ENCODE measurements at places on chromosomes 5 and 9.
A peak's percentile ranks its signal among the peaks of the same experiment; 100 is the strongest.

DNA sequence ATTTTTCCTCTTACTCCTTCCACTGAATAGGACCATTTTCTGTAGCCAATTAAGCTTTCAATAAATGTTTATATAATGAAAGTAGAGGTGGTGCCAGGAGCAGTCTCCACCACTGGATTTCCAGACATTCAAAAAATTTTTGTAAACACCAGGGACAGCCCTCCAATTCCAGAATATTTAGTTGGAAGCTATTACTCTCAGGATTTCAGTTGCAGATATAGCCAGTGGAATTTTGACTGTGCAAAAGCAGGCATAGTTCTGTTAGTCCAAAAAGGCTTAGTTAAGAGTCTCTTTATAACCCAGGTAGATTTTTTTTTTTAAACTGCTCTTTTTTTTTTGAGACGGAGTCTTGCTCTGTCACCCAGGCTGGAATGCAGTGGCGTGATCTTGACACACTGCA is 138.1 kb upstream of the DMRT1 start:
- DNase-seq = peak; percentile 77

- DNase-seq = no peak
Measured at GRCh38 chr9:90107726-90108655, 503.2 kb downstream of the GADD45G start.

DNA sequence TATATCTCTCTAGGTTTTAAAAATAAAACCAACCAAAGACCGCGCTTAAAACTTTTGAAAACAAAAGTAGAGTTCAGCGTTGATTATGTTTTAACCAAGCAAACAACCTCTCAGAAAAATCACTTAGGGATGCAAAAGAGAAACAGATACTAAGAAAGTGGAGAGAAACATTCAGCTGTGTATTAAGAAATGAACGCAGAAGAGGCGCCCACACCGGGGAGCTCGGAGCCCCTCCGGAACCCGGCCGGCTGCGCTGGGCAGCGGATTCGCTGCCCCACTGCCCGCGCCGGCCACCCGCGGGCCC is 1.4 kb downstream of the PITX1 start:
- DNase-seq = no peak

GRCh38 chr5:56305001-56305950 is 72.1 kb upstream of the ANKRD55 start:
- peak; percentile 62 for DNase-seq

GRCh38 chr5:40833712-40834229 is 1.3 kb downstream of the RPL37 start:
- DNase-seq = no peak

- DNase-seq = no peak
Measured at GRCh38 chr9:135644631-135645218, 5.4 kb upstream of the GLT6D1 start.

GRCh38 chr9:126440940-126441339 is 114.3 kb downstream of the MVB12B start:
- DNase-seq = peak; percentile 79

- DNase-seq = no peak
Measured at GRCh38 chr5:141101059-141101458, 786 bp downstream of the PCDHB3 start.

DNA sequence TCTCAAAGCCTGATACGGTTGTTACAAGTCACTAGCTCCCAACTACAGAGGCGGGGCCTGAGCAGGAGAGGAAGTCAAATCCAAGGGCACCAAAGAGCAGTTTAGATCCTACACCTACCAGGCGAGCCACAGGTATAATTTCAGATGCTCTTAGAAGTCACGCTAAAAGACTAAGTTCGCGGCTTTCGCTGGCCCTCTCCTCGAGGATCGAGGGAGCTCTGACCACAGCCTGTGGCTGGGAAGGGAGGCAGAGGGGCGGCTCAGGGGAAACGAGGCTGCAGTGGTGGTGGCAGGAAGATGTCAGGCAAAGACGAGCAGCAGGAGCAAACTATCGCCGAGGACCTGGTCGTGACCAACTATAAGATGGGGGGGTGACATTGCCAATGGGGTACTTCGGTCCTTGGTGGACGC is 48.6 kb downstream of the SEMA4D start:
- DNase-seq = no peak

DNA sequence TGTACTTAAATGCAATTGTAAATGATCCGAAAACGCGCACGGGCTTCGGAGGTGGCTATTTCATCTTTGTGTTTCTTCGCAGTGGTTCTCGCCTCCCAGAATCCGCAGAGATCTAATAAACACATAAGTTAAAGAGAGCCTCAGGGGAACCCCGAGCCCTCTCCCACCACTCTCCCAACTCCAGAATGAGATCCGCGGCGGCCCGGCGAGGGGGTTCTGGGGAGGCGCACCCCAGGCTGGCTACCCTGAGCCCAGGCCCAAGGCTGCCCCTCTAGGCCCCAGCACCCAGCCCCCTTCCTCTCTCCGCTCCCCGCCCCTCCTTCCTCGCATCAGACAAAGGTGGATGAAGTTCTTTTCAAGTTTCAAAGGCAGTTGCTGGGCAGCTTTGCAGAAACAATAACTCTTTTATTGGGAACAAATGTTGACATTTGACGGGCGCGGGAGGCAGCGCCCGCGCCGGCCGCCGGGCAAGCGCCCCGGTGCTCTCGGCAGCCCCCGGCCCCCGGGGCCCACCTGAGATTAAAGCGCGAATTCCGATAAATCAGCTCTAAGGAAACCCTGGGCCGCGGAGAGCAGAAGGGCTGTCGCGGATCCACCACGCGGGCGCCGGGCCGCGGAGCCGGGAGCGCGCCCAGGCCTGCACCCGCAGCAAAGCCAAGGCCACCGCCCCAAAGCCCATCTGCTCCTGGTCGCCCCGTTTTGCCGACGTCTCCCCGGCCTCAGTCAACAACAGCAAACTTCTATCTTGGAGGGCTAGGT is 8.4 kb downstream of the IRX2 start:
- DNase-seq = peak; percentile 1

GRCh38 chr5:115098041-115098702 is 71.5 kb downstream of the TRIM36 start:
- DNase-seq = peak; percentile 48

DNA sequence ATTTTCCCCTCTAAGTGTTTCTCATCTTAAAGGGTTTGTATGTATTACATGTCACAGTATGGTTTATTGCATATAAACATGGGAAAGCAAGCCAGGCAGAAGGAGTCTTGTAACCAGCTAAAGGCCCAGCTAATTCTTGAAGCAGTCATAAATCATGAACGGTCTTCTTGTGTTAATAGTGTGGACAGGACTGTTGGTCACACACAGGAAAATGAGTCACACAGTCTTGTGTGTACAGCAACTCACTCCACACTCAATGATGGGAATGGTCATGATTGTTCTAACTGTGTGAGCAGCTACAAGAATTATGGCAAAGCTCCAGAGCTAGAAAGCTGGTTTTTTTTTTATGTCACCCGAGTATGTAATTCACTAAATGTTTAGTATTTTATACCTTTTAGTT is 123.9 kb downstream of the GHR start:
- peak; percentile 24 for DNase-seq

DNA sequence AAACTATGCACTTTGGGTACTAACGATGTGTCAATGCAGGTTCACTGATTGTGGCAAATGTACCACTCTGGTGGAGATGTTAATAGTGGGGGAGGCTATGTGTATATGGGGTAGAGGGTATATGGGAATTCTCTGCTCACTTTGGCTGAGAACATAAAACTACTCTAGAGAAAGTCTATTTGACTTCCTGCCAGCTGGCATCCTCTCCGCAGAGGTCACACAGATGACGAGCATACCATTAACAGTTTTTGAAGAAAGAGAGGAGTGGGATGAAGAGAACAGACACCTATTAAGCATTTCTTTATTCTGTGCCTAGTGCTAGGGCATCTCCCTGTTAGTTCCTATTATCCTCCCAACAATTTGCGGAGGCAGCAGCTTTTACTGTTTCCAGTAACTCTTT is 58.4 kb upstream of the TRIM32 start:
- DNase-seq = no peak

DNA sequence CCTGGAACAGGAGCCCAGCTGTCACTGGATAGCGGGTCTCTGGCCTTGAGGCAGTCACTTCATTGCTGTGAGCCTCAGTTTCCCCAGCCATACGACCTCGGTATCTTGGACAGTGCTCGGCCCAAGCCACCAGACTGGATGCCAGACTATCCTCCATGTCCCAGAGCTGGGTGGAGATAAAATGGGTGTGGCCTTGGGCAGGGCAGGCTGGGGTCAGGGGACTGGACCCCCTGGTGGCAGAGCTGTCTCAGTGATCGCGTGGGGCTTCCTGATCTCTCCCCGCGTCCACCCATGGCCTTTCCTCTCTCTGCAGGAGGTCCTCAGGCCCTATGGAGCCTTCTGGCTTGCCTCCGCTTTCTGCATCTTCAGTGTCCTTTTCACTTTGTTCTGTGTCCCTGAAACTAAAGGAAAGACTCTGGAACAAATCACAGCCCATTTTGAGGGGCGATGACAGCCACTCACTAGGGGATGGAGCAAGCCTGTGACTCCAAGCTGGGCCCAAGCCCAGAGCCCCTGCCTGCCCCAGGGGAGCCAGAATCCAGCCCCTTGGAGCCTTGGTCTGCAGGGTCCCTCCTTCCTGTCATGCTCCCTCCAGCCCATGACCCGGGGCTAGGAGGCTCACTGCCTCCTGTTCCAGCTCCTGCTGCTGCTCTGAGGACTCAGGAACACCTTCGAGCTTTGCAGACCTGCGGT is 10.0 kb downstream of the SLC2A8 start:
- DNase-seq = no peak

GRCh38 chr9:19161257-19162025 is 34.1 kb upstream of the PLIN2 start:
- DNase-seq = peak; percentile 95

- peak; percentile 89 for DNase-seq
Measured at GRCh38 chr5:91384671-91385430, 1.7 kb upstream of the ARRDC3 start.

DNA sequence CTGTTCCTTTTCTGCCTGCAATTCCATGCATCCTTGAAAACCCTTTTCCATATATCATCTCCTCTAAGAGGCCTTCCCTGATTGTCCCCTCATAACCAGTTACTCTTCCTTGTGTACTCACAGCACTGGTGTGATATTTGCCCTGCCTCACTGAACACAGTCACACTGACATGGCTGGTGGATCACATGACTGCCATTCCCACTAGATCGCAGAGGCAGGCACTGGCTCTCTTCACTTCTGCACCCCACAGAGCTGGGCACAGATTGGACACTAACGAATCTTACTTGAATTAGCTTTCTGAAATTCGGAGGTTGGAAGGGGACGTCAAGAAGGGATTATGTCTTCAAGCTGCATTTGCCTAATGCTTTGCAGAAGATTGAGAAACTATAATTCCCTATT is 208.0 kb downstream of the PAPPA start:
- no peak for DNase-seq

DNA sequence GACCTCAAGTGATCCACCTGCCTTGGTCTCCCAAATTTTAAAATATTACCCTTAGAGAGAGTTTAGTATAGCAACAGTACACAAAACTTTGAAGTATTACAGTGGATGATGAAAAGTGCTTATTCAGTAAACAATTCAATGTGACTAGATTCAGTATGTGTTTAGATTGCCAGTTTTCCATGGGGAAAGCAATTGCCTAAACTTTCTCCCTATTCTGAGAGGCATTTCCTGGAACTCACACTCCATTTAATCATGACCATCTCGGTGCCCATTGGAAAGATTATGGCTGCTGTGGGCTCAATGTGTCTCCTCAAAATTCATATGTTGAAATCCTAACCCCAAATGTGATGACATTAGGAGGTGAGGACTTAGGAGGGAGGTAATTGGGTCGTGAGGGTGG is 38.9 kb upstream of the MYO10 start:
- no peak for DNase-seq

- DNase-seq = peak; percentile 41
Measured at GRCh38 chr9:132288361-132288760, 66.4 kb downstream of the SETX start.

DNA sequence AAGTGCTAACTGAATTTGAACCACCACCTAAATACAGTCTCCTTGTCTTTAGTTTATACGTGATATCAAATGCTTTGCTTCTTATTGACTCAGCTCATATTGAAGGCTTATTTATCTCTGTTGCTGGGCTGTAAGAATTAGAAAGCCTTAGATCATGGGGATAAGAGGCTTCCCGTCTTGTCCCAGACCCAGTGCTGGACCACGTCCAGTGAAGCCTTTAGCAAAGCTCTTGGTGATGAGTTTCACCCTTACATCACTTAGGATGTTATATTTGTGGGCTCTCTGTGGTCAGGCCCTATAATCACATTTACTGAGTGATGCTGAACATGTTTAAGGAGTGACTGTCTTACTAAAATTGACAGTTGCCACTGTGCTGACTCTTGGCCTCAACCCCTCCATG is 11.2 kb downstream of the FAM240B start:
- no peak for DNase-seq

DNA sequence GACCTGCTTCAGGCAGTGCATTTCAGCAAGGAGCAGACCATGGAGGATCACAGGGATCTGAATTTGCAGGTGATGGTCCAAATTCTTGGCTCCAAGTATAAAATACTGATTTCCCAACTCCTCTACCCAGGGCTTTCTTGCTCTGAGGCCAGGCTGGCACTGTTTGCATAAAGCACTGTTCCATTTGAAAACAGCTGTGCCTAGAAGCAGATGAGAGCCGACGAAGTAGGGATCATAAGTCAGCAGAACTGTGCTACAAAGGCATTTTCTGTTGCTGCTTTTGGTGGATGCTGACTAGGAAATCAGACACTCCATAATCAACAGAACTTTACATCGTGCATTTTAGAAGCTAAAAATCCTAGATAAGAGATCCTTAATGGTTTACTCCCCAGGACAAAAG is 126.4 kb downstream of the MAT2B start:
- DNase-seq = no peak

DNA sequence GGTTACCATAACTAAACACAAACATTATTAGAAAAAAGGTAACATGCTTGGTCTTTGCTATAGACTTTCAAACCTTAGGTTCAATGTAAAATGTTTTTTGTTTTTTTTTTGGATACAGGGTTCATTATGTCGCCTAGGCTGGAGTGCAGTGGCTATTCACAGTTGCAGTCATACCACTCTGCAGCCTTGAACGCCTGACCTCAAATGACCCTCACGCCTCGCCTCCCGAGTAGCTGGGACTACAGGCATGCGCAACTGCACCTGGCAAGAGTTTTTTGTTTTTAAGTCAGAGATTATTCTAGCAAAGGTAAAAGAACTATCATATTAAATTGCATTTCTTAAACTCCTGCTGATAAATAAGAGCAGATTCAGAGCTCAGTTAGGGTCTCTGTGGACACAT is 55.1 kb upstream of the NR5A1 start:
- no peak for DNase-seq

DNA sequence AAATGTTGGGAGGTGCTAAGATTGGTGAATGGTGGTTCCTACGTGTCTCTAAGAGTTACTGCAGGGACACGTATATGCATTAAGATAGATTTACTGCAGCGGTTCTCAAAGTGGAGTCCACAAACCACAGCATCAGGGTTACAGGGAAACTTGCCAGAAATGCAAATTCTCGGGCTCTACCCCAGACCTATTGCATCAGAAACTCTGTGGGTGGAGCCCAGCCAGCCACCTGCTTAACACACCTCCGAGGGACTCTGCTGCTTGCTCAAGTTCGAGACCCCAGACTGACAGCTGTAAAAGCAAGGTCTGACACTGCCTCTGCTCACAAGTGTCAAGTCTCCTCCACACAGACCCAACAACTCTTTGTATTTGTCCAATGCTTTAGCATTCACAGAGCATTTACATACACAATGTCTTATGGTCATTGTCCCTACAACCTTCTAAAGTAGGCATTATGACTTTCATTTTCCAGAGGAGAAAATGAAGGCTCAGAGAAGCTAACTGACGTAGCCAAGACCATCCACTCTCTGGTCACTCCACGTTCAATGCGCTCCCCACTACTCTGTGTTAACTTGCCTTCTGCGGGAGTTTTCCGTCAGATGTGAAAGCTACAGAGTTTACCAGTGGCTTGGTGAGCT is 48.8 kb downstream of the HSD17B3 start:
- DNase-seq = no peak

- DNase-seq = no peak
Measured at GRCh38 chr5:102579379-102579778, 80.6 kb upstream of the SLCO6A1 start.
